NT2/D1 (cell line): ENCODE measurements at places on chromosomes 11 and 22.

GRCh38 chr22:37797874-37798500 is 9.7 kb upstream of the GCAT start:
- DNase-seq, result no peak

DNA sequence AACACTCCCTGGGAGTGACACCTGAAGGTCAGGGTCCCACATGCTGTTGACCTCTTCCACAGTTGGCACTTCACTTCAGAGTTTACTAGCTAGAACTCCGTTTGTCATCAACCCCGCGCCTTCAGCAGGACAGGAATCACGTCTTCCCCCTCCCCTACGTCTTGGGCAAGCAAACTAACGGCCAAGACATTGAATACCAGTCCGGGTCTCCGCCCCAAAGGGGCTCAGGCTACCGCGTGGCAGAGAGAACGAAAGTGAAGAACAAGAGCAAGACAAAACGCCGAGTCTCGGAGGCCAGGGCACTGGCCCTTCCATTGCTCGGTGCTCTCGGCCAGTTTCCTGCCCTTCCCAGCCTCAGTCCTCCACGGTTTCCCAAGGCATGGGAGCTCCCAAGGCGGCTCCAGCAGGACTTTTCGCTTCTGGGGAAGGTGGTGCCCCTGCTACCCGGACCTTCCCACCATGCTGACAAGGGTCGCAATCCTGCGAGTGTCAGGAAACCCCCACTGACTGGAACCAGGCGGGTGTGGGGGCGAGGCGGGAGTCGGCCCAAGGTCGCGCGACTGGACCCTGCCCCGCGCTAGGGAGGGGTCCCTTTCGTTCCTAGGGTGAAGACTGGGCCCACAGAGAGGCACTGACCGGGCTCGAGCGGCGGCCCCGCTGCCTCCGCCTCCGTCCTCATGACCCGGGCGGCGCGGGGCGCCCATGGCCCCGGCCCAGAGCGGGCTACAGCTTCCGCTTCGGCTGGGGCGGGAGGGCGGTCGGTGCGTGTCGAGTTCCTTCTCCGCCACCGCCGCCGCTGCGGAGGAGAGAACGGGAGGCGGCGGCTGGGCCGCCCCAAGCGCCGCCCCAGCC is at the start of gene GUCD1:
TSS of gene GUCD1 (minus strand) at position 826 of the 852 bp plus-strand sequence. CDS start at position 679, 147 bp downstream.
- no peak for DNase-seq

GRCh38 chr11:121318848-121319834 is 26.6 kb downstream of the SC5D start:
- no peak for DNase-seq

- no peak for DNase-seq
Observed at GRCh38 chr22:46240907-46241306, 9.2 kb downstream of the CDPF1 start.
